Activated T-cell treated with anti-CD3 and anti-CD28 coated beads, Interleukin-2, amount 50 U/mL, for 72 hours (primary cell): ENCODE measurements at places on chromosomes 2 and 18. TPM values are rescaled to one million over a fixed set of nuclear protein-coding genes. Genes with fewer than 3 reads are reported as not detected.

The SH3RF3 gene
- total RNA-seq, result 1.0 TPM

The TRAK2 gene
- total RNA-seq, result 20.8 TPM

DNA sequence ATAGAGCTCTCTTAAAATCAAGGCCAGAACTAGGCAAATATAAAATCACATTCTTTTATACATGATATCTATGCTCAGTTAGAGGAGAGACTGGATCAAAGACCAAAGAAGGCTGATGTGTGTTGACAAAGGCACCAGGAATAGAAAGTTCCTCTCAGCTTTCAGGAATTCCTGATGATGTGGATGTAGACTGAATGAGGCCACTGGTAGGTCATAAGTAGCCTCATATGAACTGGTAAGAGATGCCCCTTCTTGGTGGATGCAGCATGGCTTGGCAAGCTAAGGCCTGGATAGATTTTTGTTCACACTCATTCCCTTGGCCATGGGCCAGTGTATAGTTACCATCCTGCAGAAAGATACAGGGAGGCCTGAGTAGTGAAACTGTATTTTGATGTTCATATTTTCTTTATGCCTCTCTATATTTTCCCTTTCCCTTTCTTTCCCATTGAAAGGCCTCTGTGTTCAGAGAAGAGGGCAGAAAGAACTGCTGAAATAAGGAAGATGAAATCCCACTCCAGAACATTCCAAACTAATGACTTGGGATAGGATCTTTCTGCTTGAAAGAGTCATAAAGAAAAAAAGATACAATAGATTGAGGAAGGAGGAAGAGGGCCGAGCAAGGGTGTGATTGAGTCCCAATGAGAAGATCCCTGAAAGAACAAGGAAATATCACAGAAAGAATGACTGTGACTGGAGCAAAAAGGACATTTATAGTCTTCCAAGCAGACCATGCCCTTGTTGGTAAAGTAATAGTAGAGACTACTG, 2182.7 kb upstream of the PIK3C3 start:
- DNase-seq, result no peak
- no peak overlapping the region for H3K27ac ChIP-seq
- no peaks in the 10 kb centered on the region for H3K4me1 ChIP-seq
- no peaks in the 10 kb centered on the region for H3K36me3 ChIP-seq
- H3K27me3 ChIP-seq, result no peaks in the 10 kb centered on the region

DNA sequence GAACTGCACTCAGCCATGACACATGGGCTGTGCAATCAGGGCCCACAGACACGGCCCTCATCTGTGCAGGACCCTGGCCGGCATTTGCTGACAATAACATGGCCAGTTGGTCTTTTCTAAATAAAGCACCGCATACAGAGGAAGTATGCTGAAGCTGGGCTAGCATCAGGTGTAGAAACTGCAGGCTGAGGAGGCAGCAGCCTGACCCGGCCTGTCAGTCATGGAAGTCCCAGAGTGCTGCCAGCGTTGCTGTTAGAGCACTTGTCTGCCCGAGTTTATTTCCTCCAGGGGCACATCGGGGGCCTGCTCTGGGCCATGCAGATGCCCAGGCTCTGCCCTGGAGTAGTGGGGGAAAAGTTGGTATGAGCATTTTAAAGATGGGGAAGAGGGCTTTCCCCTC, 4.1 kb upstream of the PTPN18 start:
- no peaks in the 10 kb centered on the region for H3K27me3 ChIP-seq

GRCh38 chr2:60439219-60439974, 114.1 kb downstream of the BCL11A start:
- H3K27ac ChIP-seq, result no peak overlapping the region
- H3K27me3 ChIP-seq, result no peaks in the 10 kb centered on the region
- H3K4me3 ChIP-seq, result no peak overlapping the region
- no peaks in the 10 kb centered on the region for H3K36me3 ChIP-seq
- no peaks in the 10 kb centered on the region for H3K4me1 ChIP-seq

GRCh38 chr2:221676566-221677172, 104.6 kb upstream of the EPHA4 start:
- H3K27ac ChIP-seq, result no peak overlapping the region
- no peak overlapping the region for H3K4me3 ChIP-seq
- DNase-seq, result no peak
- H3K36me3 ChIP-seq, result no peaks in the 10 kb centered on the region
- no peaks in the 10 kb centered on the region for H3K4me1 ChIP-seq
- peaks cover 5% of the 10 kb centered on the region for H3K27me3 ChIP-seq
